Activated CD8-positive, alpha-beta T cell treated with anti-CD3 and anti-CD28 coated beads, Interleukin-2, amount 10 ng/mL, durations not matched to agents 7 days and 5 days (primary cell): ENCODE measurements at places on chromosomes 3 and 15. TPM values are rescaled to one million over a fixed set of nuclear protein-coding genes. Genes with fewer than 3 reads are reported as not detected.

Gene OR5H14
- total RNA-seq, result not detected

Gene FEZF2
- total RNA-seq, result not detected

- DNase-seq, result no peak
These were observed 110.4 kb downstream of the LRRC28 start for GRCh38 chr15:99361545-99362185.

DNA sequence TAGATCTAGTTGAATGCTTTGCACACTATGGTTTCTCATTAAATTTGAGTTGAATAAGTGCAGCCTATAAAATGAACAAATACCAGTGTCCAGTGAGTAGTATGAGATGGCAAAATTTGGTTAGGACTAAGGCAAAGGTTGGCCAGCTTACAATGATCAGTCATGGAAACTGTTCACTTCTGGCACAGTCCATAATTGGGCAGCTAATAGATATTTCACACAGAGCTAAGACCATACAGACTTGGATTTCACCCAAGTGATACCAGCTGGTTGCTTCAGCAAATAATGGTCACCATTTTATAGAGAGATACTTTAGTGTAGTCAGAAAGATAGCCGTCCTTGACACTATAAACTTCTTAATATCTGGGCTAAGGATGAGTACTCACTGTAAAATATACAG is 15.7 kb downstream of the GAP43 start:
- no peak for DNase-seq

- DNase-seq, result no peak
These were observed 144.7 kb upstream of the PEX5L start for GRCh38 chr3:180181387-180181786.

DNA sequence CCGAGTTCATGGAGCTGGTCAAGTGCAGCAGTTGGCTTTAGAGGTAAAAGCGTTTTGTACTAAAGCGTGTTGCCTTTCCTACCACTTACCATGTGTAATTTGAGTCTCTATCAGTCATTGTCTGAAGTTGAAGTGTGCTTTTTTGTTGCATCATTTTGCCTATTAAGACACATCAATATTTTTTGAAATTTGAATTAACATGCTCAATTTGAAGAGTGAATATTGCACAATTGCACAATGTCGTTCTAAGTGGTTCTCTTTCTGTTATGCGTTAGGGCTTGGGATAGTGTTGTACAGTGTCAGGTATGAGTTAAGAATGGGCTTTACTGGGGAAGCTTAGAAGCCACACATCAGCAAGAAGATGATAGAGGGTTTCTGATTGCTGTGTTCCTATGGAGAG is 84.0 kb upstream of the ACKR4 start:
- no peak for DNase-seq

DNA sequence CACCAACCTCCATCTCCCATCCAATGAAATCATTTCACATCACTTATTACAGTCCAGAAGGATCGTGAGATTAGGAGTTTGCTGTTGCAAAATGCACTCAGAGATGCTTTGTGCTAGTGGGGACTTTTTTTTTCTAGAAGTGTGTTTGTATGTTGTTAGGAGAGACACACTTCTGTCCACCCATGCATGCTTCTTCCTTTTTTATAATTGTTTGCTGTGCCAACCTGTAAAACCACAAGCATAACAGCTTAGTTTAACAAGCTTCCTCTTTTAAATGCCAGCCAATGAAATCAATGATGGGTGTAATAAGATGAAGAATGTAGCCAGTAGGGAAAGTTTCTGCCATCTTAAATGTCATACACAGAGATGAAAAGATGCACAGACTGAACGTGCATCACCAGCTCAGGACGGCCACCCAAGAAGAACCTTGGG is 305.6 kb upstream of the STT3B start:
- no peak for DNase-seq

- DNase-seq, result no peak
These were observed 65.7 kb downstream of the SYNM start for GRCh38 chr15:99170476-99171065.

DNA sequence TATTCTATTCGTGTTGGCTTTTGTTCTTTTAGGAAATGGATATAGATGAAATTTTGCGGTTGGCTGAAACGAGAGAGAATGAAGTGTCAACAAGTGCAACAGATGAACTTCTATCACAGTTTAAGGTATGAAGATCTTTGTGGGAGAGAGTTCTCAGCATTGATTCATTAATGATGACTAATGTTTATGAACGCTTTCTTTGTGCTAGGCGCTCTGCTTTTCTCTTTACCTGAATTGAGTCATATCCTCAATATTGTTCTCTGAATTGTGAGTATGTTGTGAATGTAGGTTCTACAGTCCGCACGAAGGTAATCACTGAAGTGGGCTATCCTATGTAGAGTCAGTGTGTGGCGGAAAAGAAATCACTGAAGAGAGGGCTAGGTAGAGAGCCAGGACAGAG is 81.2 kb downstream of the CHD2 start:
- no peak for DNase-seq

- DNase-seq, result no peak
These were observed 105.3 kb downstream of the SNRK start for GRCh38 chr3:43391621-43392020.

DNA sequence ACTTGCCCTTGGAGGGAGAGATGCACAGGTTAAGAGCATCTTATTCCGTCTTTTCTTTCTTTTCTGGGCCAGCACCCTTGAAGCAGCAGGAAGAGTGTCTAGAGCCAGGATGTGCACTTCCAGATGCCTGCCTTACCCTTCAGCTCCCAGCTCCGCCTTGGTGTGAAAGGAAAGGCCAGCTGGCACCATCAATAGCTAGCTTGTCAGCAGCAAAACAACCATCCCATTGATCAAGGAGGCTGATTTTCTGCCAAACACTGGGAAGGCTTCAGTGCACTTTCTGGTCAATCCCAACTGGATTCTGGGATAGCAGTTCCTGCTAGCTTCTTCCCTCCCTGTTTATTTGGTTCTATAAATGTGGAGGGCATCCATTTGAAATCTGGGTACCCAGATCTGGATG is 110.9 kb upstream of the GALNT15 start:
- DNase-seq, result no peak

GRCh38 chr3:38114875-38115644 is 21.9 kb downstream of the ACAA1 start:
- DNase-seq, result no peak

DNA sequence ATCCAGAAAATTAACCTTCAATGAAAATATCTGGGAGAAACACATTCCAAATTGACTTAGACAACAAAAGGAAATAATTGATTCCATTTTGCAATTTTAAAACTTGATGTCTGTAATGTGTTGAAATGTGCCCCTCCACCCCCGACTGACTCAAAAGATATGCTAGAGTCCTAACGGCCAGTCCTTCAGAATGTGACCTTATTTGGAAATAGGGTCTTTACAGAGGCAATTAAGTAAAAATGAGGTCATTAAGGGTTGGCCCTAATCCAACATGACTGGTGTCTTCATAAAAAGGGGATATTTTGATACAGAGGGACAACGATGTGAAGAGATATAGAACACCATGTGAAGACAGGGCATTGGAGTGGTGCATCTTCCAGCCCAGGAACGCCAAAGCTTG is 153.9 kb downstream of the PDZRN3 start:
- DNase-seq, result no peak

- DNase-seq, result no peak
These were observed 767.7 kb upstream of the CFAP20DC start for GRCh38 chr3:59817511-59817910.
